AG10803 (cell line): ENCODE measurements at places on chromosomes 4 and X.

DNA sequence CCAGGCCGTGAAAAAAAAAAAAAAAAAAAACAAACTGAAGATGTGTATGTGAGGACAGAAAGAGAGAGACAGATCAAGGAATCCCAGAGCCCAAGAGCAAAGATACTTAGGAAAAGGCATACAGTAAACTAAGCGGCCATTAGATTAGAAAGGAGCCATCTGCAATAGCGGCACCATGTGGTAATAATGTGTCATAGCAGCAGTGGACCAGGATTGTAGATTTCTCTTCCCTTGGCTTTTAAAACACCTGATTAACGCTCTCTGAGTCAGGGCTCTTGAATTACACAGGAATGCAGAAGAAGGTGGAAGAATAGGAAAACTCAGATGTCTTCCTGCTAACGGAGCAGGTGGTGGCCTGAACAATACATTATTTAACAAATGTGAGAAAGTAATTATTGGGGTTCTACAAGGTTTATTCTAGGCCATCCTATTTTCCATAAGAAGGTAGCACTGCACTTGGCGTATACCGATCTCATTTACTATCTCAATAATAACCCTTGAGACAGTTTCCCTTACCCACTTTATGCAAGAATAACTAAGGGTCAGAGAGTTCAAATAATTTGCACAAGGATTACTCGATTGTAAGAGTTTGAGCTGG, 182.7 kb downstream of the KCNIP4 start:
- DNase-seq = peak; percentile 29

GRCh38 chrX:121146059-121146628, 98.7 kb downstream of the GLUD2 start:
- no peak for DNase-seq

- DNase-seq = no peak
Observed at GRCh38 chr4:52716364-52717151, 34.7 kb downstream of the ERVMER34-1 start.

DNA sequence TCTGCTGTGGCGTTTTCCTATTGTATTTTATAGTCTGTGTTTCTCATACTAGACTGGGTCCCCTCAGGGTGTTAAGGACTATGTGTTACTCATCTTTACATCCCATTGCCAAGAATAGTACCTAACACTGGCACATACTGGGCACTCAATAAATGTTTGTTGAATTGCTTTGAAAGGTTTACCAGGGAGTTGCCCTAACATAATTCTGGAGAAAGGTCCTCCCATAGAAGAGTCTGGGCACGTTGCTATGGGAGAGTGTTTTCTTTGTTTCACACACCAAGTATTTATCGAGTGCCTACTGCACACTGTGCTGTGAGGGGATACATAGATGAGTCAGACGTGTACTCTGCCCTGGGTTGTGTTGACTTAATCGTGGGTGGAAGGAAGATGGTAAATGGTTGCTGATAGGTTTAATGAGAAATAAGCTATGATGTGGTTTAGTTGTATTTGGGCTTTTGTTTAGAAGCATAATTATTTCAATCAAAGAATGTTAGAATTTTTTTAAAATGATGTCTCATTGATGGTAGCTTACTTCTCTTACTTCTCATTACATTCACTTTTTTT, 42.9 kb downstream of the AFF1 start:
- DNase-seq = peak; percentile 19

DNA sequence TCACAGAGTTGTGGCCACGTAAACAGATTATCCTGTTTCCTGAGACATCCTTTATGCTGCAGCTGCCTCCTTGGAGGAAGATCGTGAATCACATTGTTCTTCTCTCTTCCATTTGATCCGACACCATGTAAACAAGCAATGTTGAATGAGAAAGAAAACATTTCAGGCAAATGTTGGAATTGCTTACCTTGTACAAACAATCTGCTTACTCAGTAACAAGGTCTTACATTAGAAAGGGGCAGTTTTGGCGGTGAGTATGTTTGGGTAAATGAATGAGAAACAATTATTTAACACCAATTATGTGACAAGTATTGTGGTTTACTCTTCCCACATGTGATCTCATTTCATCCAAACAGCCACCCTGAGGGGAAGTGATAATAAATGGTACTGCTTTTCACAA, 637.8 kb downstream of the RAB28 start:
- no peak for DNase-seq

DNA sequence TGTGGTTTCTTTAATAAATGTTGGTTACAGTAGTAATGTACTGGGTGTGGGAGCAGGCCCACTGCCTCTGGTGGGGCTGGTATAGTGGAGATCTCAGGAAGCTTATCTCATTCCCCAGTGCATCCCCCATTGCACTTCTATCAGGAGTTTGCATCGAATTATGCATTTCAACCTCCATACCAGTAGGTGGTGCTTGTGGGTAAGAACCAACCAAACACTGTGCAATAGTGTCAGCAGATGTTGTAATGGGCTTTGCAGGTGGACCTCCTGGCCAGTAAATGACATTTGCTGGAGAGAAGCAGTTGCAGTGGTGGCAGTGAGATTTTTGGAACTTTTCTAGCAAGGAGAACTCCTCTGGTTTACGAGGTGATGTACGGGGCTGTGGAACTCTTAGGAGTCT, 150.6 kb downstream of the POU3F4 start:
- DNase-seq = no peak

DNA sequence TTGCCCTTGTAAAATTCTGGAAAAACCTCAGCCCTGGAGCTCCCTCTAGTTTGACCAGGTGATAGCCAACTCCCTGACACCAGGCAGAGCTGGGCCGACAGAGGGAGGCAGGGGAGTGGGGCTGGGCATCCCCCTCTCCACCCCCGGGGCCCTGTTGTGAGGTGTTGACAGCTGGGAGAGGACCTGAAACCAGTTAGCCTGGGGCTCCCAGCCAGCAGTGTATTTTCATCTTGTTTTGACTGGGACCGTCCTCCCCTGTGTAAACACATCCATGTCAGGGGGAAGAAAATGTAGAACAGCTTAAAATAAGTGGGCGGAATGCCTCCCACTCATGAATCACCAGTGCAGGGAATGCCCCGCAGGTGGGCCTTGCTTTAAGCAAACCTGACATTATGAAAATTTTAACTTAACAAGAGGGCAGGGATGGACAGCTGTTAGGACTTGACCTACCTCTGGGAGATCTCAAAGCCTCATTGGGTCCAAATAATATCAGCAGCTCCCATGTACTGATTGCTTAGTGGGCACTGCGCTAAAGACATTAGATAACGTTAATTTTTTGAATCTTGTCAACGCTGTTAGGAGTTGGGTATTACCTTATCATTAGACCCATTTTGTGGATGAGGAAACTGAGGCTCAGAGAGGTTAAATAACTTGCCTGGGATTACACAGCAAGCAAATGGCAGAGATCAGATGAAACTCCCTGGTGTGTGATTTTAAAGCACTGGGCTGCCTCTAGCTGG, 45.9 kb downstream of the TSC22D3 start:
- DNase-seq = no peak

- DNase-seq = peak; percentile 0
Observed at GRCh38 chr4:60805500-60806313, 394.4 kb upstream of the ADGRL3 start.

- DNase-seq = no peak
Observed at GRCh38 chr4:53697016-53697685, 105.9 kb upstream of the LNX1 start.

- DNase-seq = peak; percentile 36
Observed at GRCh38 chr4:22434895-22435294, 81.0 kb downstream of the ADGRA3 start.

DNA sequence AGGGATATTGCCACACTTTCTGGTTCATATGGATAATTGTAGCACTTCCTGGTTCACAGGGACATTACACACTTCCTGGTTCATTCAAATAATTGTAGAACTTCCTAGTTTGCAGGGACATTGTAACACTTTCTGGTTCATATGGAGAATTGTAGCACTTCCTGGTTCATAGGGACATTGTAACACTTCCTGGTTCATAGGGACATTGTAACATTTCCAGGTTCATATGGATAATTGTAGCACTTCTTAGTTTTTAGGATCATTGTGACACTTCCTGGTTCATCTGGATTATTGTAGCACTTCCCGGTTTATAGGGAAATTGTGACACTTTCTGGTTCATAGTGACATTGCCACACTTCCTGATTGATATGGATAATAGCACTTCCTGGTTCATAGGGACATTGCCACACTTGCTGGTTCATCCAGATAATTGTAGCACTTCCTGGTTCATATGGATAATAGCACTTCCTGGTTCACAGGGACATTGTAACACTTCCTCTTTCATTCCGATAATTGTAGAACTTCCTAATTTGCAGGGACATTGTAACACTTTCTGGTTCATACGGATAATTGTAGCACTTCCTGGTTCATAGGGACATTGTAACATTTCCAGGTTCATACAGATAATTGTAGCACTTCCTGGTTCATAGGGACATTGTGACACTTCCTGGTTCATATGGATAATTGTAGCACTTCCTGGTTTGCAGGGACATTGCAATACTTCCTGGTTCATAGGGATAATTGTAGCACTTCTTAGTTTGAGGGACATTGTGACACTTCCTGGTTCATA, 59.2 kb upstream of the CD99 start:
- DNase-seq = no peak

GRCh38 chrX:75181721-75182120, 25.6 kb upstream of the ABCB7 start:
- DNase-seq = peak; percentile 54

- peak; percentile 96 for DNase-seq
Observed at GRCh38 chr4:176883681-176884418, 91.1 kb upstream of the VEGFC start.

DNA sequence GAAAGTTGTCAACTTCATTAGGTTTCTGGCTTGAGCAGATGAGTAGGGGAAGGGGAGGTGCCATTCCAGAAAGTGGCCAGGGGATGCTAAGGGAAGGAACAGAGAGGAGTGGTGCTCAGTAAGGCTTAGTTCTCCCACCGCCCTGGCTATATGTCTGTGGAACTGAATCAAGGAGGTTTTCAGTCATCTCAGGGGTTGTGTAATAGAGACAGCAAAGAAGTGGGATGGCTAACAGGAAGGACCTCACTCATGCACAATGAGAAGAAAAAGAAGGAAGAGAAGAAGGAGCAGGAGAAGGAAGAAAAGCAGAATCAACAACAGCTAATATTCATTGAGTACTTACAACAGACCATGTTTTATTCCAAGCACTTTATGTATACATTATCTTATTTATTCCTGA, 368.7 kb downstream of the MID1IP1 start:
- no peak for DNase-seq

DNA sequence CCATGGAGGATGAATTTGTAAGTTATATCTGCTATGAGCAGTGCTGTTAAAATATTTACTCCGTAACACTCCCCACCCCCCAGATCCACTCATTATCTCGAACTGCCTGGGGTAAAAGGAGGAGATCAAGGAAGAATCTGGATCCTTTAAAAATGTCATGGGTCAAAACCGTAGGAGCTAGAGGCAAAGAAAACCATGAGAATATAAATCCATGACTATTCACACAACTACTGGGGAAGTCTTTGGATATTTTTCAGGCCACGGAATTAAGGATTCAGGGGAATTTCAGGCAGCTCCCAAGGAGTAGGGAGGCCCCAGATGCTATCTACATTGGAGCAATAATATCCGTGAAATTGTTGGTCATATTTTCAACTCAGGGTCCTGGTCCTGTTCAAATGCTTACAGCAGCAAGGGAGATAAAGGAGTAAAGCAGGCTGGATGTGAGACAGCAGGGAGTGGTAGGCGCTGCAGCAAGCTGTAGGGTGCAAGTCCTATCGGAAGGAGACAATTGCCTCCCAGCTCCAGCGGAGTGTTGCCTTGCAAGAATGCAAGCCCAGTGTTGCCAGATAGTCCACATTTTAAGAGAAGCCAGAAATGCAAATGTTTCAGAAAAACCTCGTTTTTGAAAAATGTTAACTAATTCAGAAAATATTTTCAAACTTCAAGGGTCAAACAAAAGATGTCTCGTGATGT, 116.2 kb upstream of the KIT start:
- DNase-seq = peak; percentile 63

DNA sequence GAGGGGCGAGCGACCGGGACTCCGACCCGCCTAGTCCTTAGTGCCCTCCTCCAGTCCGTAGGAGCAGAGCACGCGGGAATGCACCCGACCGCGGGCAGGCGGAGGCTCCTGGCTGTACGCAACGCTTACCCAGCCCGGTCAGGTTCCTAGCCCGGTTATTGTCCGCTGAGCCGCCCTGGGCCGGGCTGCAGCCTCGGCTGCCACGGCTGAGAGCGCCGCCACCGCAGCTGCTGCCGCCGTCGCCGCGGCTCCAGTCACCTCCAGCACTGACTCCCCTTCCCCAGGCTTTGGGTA, at the start of gene AMER1:
TSS of gene AMER1 (minus strand) at position 268 of the 294 bp plus-strand sequence. CDS start 12,422 bp downstream, outside the sequence.
- DNase-seq = no peak

GRCh38 chr4:38049545-38050170, 89.5 kb downstream of the PTTG2 start:
- no peak for DNase-seq

DNA sequence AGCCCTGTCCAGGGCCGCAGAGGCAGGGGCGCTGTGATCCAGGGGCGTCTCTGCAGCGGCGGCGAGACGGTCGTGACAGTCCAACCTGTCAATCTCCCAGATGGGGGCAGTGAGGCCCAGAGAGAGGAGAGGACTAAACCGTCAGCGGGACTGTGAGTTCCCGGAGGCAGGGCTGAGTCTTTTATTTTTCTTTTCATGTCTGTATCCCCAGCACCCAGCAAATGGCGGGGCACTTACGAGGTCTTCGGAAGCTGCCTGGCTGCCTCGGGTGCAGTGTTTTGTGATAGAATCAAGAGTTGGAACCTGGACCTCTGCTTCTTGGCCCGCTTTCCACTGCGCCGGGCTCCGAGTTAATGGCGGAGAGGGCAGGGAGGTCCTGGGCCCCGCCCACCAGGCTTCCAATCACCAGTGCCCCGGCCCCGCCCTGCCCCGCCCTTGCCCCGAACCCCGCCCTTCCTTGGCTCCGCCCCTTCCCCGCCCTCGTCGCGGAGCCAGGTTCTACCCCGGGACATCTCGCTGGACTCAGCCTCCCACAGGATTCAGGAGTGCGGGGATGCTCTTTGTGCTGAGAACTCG, 35.3 kb upstream of the GRPEL1 start:
- DNase-seq = peak; percentile 74

GRCh38 chr4:184235526-184235925, 17.9 kb upstream of the ENPP6 start:
- no peak for DNase-seq
